Urinary bladder (tissue), 4 donors: ENCODE measurements at places on chromosomes 11 and 22.

DNA sequence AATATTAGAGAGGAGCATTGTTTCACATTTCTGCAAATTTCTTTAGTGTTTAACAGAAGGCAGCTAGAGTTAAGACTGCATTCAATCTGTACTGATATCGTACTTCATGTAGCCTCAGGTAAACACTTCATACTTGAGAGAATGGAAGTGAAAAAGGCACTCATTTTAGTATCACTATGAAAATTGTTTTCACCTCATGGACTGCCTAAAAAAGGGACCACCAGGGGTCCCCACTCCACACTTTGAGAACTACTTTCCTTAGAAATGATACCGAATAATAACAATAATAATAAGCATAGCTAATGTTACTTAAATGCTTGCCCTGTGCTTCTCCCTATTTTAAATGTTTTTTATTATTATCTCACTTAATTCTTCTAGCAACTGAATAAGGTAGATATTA lies 95.1 kb downstream of the BLID start:
- no peak for DNase-seq

DNA sequence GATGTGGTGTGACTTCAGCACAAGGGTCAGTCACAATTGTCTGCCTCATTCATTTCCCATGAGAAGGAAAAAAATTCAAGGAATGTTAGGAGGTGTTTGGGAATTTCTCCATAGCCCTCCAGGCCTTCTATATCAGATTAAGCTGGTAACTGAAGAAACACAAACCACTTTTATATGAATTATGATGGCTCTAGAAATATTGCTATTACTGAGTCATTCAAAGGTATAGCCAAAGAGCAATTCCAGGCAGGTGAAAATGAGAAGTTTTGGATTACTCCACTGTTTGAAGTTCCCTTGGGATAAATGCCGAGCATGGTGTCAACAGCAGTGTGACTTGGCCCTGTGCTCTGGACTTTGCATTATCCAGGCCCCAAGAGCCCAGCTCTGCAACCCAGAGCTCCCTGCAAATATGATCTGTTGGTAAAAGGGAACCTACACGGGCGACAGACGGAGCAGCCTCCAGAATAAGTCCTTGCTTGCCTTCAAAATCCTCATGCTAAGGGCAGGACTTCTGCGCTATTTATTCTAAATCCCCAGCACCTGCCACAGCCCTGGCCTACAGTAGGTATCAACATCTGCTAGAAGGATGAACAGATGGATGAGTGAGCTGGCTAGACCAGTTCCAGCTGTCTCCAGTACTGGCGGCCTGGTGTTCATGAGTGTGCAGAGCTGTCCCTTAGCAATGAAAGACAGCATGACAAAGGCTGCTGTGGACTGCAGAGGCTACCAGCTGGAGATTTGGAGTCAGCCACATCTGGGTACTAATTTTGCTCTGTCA lies 67.5 kb upstream of the ZBED5 start:
- DNase-seq = no peak

DNA sequence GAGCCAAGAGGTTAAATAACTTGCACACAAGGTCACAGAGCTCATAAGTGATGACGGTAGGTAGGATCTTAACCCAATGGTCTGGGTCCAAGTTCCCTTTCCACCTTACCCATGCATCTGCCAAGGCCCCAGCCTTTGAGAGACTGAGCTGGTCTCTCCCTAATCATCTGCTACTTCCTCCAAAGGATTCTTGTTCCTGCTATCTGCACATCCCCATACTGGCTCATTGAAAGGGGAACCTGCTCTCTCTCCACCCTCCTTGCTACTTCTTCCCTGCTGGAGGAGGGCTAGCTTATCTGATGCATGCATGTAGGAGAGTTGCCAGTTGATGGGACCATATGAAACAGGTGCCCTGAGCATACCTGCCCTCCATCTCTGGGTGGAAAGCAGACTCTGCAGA lies 47.7 kb downstream of the COMMD9 start:
- no peak for DNase-seq

- DNase-seq = no peak
These were observed 1.4 kb downstream of the TRIM34 start for GRCh38 chr11:5626196-5626595.
